Upper lobe of left lung (tissue), 6 donors: ENCODE measurements at places on chromosomes 1 and 21.

GRCh38 chr1:79561521-79561978 is 555.0 kb upstream of the ADGRL4 start:
- DNase-seq = peak; percentile 67

DNA sequence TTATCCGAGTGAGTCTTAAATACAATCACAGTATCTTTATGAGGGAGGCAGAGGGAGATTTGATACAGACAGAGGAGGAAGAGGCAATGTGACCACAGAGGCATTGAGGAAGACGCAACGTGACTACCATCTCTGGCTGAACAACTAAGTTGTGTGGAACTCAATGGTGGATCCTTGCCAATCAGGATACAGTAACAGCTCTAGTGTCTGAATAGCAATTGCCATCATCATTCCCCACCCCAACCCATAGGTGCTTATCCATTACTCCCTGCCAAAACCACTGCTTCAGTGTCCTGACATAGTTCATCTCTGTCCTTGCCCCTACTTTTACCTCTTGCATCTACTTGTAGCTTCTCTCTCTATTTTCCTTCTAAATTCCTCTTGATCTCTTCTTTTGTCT is 20.5 kb upstream of the RHBDL2 start:
- no peak for DNase-seq

DNA sequence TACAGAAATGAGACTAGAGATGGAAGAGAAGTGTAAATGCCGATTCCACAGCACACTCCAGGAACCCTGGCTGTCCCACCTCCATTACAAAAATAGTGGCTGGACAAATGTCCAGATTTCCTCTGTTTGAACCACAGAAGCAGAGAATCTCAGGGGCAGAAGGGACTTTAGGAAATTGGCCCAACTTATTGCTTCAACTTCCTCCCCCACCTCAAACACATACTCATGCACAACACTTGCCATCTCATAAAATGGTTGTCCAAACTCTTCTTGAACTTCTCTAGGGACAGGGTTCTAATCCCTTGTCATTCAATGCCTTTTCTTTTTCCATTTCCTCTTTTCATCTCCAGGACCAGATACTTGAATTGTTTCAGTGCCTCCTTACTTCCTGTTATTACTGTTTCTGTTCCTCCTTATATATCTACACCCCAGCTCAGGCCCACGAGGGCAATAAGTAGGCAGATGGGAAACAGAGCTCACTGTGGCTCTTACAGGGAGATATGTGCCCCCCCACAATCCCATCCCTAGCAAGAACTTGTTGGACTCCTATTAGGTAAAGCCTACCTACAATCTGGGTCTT is 8.5 kb upstream of the B4GALT3 start:
- no peak for DNase-seq

- DNase-seq = no peak
These were observed 26.0 kb downstream of the RCOR3 start for GRCh38 chr1:211285196-211285595.
